ENCODE measurements at places on chromosomes 1 and 21.

GRCh38 chr21:44866780-44867179 lies 6.7 kb downstream of the PTTG1IP start:
- DNase-seq, result no peak

- DNase-seq, result no peak
These were observed 443.9 kb downstream of the DSCAM start for GRCh38 chr21:40402884-40403582.

GRCh38 chr1:89974256-89974655 lies 20.7 kb upstream of the ZNF326 start:
- DNase-seq, result no peak

GRCh38 chr1:157968508-157968907 lies 24.9 kb upstream of the KIRREL1 start:
- peak; percentile 73 for DNase-seq

DNA sequence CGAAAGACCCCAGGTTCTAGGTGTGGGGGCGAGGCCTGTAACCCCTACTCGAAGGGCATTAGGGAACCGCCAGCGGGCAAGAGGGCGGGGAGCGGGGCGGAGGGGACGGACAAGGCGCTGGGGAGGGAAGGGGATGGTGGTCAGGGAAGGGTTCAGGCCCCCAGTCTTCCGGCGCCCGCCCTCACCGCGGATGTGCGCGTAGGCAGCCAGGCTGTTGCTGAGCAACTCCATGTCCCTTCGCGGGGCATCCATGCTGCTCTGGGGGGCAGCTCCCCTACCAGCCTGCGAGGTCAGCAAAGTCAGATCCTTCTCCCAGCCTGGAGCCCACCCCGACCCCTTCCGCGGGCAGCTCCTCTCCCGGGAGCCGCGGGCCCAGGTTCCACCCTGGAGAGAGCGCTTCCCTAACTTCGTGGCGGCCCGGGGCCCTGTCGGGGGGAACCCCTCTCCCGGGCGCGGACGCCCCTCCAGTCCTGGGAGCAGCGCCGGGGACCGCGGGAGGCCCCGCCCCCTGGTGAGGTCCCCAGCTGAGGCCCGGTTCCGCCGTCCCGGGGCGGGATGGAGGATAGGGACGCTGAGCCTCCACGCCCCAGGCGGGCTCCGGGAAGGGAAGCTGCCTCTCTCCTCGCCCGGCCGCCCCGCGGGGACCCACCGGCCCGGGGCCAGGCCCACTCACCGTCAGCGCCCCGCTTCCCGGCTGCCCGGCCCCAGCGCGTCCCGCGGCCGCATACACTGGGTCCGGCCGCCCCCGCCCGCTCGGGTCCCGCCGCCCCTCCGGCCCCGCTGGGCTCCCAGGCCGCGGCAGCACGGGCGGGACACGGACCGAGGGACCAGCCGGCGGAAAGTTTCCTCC lies 434 bp downstream of the EVA1B start:
- peak; percentile 87 for DNase-seq

DNA sequence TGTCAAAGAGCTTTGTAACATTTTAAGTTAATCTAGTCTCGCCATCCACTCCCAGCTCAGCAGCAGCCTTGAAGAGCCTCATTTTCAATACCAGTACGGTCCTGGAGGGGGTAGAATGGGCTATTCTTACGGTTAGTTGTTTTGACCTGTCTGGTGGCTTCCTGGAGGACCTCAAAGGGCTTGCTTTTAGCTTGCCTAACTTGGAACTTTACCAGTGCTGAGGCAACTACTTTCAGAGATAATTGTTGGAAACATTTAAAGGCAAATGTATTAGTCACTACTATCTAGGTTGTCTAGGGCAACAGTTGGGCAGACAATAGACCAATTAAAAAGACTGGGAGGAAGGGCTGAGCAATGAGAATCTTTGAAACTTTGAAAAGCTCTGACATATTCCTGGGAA lies 56.0 kb downstream of the TTLL7 start:
- no peak for DNase-seq

DNA sequence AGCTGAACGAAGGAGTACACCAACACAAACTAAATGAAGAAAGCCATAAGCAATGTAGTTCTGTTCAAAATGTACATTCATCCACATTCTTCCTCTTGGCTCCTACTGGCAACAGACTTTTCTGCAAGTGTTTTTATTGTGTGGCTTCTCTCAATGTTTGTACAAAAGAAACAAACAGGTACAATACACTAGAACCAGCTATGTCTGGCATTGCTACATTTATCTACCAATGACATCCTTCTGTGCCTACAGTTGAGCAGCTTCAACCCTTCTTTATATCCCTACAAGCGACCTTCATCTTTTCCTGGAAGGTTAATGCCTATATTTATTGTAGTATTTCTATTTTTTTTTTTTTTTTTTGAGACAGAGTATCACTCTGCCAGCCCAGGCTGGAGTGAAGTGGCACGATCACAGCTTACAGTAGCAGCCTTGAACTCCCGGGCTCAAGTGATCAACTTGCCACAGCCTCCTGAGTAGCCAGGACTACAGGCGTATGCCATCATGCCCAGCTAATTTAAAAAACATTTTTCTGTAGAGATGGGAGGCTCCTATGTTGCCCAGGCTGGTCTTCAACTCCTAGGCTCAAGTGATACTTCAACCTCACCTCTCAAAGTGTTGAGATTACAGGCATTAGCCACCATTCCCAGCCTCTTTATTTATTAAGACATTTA lies 89.3 kb downstream of the ASH1L start:
- DNase-seq, result no peak

All from ascending aorta (tissue), 2 donors.